Small intestine (tissue), 16 donors: ENCODE measurements at places on chromosomes 7 and 10.
A peak's percentile ranks its signal among the peaks of the same experiment; 100 is the strongest.

GRCh38 chr7:108989319-108989718, 419.6 kb downstream of the DNAJB9 start:
- DNase-seq = no peak

DNA sequence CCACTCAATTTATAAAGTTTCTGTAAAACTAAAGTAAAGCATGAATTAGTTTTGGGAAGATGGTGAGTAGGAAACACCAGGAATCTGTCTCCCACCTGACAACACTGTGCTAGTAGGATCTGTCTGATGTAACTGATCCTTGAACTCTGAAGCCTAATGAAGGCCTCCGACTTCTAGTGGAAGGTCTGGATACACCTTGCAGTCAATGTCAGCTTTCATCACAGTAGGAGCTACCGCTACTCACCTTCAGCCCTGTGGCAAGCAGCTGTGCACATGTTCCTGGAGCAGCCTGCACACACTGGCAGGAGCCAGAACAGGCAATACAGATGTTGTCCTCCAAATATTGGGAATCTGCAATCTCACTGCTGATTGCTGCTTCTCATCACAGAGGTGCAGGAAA, 471.4 kb downstream of the PTPRN2 start:
- DNase-seq = no peak

- peak; percentile 71 for DNase-seq
Measured at GRCh38 chr10:116627386-116627933, 6.7 kb downstream of the PNLIPRP2 start.

DNA sequence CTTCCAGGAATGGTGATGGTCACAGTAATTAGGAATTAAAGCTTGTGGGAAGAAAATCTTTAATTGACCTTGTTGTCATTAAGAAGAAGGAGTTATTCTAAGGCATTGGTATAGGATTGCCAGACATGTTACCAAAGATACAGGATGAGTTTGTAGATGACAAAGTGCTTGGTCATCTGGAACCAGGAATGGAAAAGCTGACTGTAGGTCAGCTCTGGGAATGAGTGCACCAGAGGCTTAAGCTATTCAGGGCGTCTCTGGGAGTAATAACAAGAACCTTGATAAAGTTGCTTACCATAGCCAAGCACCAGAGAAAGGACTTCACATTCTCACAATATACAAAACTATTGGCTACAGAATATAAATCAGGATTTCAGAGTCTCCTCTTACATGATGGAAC, 89.0 kb downstream of the PHTF2 start:
- no peak for DNase-seq

GRCh38 chr7:85286446-85286845, 99.6 kb upstream of the SEMA3D start:
- DNase-seq = no peak

- DNase-seq = no peak
Measured at GRCh38 chr7:107715531-107715930, 28.4 kb upstream of the CBLL1 start.

DNA sequence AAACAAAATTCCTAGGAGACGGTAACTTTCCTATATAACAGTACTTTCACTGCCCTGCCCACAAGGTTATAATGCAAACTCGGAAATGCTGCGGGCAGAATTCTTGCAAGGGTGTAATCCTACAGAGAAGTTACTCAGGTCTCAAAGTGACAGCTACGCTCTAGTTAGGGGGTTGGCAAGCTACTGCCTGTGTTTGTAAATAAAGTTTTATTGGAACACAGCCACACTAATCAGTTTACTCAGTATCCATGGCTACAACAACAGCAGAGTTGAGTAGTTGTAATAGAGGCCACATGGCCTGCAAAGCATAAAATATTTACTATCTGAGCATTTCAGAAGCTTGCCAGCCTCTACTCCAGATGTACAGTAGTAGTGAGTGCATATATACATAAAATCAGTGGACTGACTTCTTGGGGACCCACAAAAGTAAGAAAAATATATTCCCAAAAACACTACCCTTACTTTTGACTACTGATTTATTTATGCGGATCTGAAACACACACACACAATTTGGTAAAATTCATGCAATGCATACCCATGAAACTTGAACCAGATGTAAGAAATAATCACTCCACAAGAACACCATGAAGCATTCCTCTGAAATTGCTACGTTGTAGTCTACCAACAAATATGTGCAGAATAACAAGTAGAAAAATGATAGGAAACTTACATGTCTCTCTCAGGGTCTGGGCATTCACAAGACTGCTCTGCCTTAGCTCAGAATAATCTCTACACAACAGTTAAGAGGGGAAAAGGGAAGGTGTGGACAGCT, 53.0 kb downstream of the SMURF1 start:
- DNase-seq = no peak

GRCh38 chr7:131586259-131586658, 29.8 kb upstream of the PODXL start:
- DNase-seq = peak; percentile 84

GRCh38 chr10:79437111-79437814, 8.2 kb downstream of the ZCCHC24 start:
- no peak for DNase-seq

DNA sequence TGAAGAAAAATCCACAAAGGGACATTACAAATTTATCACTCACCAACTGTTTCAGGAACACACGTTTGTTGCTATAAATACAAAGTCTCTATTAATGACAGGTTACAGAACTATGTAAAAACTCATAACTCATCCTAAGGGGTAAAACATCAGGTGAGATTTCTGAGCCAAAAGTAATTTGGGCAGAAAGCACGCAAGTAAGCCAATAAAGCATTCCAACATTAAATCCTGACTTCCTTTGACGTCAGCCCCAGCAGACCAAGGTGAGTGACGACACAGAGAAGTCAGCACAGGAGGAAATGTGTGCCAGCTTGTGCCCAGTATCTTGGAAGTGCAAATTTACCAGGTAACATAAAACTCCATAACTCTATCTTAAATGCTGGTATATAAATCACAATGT, 45.7 kb downstream of the IMMP2L start:
- DNase-seq = no peak

GRCh38 chr7:141550386-141551093, 670 bp upstream of the AGK start:
- no peak for DNase-seq
